ENCODE measurements at places on chromosomes 5 and 9.

- DNase-seq = no peak
Measured at GRCh38 chr9:12544700-12545099, 148.5 kb upstream of the TYRP1 start.

DNA sequence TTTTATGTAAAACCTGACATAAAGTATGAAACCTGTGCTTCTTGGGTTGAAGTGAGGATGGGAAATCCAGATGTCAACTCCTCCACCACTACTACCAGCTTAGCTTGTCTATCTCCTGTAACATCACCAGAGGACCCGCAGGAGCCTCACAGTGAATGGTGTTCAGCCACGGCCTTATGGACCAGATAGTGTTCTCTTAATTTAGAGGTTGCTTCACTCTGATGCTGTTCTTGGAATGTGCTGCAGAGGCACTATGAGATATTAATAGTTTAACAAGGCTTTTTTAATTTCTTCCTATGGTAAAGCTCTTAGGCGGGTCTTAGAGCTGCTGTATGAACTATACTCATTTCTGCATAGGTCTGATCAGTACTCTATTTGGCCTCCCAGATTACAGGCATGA is 27.9 kb downstream of the NFX1 start:
- DNase-seq = no peak

DNA sequence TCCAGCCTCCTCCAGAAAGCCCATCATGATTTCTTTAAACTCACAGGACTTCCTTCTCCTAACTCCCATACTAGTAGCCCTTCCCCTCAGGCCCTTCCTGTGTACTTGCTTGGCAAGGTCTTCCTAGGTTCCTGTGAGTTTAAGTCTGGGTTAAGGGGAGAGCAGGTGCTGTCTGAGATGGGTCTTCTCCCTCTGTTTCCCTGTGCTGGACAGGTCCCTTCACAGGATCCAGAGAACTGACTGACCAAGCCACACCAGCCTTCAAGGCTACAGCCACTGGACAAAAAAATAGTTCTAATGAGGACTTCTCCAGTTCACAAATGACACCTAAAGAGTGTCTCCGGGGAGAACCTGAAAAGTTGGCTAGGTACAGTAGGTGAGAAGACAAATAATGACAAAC is 29.5 kb upstream of the MYORG start:
- DNase-seq = no peak

DNA sequence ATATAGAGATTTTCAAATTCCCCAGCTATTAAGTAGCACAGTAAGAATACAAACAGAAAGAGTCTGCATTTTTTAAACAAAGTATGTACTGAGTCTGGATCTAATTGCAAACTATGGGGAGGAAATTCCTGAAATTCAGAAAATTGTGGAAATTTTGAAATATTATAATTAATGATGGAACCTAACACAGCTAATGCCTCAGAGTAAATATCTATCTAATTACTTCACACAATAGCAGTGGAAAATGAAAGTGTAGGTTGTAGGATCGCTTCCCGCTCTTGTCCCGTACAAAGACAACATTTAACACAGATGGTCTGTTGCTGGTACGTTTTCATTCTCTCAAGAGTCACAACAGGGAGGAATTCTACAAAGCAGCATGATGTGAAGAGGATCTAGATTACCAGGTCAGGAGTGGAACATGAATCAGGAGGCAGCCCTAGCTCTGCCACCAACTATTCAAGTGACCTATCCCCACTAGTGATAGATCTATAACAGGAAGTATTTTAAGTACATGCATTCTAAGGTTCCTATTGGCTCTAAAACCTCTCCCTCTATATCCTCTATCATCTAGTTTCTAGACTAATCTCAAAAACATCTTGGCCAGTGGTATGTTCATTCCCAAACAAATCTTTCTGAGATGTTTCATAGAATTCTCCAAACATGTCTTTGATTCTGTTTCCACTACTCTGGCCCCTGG is 58.9 kb upstream of the GRAMD2B start:
- DNase-seq = no peak

DNA sequence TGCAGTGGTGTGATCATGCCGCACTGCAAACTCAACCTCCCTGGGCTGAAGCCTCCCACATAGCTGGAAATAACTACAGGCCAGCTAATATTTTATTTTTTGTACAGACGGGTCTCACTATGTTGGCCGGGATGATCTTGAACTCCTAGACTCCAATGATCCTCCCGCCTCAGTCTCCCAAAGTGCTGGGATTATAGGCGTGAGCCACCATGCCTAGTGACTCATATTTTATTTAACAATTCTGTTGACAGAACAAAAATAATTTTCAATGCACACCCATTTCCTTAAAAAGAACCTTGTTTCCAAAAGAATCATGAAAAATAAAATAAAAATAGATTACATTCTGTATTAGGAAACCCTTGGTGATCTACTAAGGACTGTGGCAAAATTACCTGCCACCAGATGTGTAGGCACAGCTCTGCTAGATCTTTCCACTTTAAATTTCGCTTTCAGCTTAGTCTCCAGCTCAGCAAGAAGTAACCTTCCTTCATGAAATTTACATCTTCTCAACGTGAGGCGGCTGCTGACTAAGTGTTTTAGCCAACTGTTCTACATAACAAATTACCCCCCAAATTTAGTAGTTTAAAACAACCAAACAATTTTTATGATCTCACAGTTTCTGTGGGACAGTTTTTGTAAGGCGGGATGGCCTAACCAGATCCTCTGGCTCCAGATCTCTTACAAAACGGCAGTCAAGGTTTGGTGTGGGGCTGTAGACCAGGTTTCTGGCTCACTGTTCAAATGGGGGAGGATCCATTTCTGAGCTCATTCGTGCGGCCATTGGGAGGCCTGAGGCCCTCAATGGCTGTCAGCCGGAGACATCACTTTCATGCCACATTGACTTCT is 32.6 kb upstream of the GOLPH3 start:
- DNase-seq = no peak

- no peak for DNase-seq
Measured at GRCh38 chr5:142798099-142798770, 28.1 kb downstream of the ARHGAP26 start.

- no peak for DNase-seq
Measured at GRCh38 chr5:78803353-78803752, 154.8 kb upstream of the LHFPL2 start.

GRCh38 chr5:149921597-149921996 is 23.0 kb downstream of the PDE6A start:
- no peak for DNase-seq

DNA sequence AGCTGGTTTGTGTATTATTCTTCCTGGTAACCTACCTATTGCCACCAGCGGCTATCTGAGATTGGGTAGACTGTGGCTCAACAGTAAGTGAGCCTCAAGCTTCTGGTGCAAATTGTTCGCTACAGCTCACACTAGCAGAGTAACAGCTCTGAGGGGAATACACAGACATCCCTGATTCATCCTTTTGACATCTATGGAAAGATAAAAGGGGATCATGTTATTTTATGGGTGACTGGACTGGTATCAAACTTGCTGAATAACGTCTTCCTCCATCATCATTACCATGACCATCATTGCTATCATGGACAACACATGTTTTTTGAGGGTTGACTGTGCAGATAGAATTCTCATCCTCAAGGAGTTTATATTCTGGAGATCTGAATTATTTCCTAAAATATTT is 129.6 kb downstream of the PIK3R1 start:
- no peak for DNase-seq

- DNase-seq = peak; percentile 15
Measured at GRCh38 chr5:129593525-129593924, 133.4 kb downstream of the ADAMTS19 start.

DNA sequence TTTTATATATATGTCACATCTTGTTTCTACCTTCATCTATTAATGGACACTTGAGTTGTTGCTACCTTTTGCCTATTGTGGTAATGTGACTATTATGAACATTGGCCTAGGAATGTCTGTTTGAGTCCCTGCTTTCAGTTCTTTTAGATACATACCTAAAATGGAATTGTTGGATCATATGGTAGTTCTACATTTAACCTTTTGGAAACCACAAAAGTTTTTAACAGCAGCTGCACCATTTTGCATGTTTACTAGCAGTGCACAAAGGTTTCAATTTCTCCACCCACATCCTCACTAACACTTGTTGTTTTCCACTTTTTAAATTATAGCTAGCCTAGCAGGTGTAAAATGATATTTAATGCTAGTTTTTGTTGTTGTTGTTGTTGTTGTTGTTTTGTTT is 88.4 kb downstream of the GALNT10 start:
- DNase-seq = no peak

DNA sequence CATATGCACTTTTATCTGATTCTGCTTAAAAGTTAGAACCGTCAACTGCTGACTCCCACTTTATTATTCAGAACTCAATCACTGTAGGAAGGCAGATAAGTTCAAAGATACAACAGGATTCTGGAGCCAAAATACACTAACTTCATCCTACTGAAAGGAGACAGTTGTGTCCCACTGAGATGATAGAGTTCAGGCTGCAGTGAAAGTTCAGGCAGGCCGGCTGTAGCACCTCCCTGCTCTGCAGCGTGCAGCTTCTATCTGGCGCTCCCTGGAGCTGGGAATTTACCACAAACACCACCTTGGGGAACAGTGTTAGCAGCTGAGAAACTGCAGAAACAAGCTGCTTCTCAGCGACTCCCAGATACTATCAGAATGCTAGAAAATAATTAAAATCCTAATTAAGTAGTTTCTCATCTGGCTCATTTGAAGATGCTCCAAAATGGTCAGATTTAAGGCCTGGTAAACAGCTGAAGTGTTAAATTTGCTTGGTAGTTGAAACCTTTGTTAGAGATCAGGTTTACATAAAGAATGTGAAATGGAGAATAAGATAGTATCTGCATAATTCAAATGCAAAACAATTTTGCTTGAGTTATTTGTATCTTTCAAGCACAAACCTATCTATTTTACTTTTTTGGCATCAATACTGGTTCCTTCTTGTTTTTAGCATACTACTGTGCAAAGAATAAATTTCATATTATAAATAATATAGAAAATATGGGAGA is 52.3 kb upstream of the CNTLN start:
- peak; percentile 50 for DNase-seq

- DNase-seq = no peak
Measured at GRCh38 chr9:26426551-26427131, 466.0 kb downstream of the CAAP1 start.

- DNase-seq = peak; percentile 71
Measured at GRCh38 chr9:115263371-115264075, 145.6 kb upstream of the TNC start.

GRCh38 chr5:160235731-160236130 is 6.4 kb downstream of the FABP6 start:
- no peak for DNase-seq

DNA sequence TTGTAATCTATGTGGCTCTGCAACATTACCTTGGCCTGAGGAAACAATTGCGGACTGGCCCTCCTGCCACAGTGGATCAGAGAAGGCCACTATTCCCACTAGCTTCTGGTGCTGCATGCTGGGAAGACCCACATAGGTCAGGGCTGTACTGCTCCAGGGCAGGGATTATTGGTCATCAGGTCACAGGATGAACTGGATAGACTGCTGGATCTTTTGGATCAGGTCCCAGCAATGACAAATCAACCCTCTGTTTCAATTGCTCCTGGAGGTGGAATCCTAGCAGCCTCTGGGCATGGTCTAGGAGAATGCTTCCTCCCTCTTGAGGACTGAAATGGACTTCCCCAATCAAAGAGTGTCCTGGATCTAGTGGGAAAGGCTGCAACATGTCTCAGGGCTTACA is 66.7 kb upstream of the PHF24 start:
- DNase-seq = no peak

DNA sequence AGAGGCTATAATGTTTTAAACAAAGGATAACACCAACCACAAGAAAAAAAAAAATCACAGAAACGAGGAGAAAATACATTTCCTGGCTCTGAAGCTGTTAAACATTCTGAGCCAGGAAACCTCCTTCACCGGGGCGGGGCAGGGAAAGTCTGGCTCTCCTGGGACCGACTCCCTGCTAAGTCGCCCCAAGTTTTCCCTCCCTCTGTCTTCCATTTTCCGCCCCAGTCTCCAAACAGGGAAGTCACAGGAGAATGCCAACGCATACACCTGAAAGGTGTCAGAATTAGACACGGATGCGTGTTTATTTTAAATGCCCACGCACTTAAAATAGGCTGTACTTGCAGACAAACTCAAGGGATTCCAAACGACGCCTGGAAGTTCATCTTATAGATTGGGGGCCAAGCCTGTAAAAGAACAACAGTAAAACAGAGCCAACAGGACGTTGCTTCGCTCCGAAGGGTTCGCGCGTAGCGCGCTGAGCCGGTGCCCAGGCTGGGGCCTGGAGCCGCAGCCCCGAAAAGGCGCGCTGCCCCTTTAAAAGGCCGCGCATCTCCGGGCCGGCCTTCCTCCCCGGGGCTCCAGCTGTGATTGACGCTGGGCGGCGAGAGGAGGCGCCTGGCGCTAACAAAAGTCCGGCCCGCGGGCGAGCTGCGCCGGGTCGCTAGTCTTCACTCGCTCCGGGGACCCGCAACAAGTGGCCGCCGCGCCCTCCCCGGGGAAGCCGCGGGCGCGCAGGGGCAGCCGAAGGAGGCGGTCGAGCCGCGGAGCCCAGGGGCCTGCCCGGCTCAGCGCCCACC is at the start of gene FBXL7:
TSS of gene FBXL7 (plus strand) at position 653 of the 797 bp plus-strand sequence.
- peak; percentile 95 for DNase-seq

DNA sequence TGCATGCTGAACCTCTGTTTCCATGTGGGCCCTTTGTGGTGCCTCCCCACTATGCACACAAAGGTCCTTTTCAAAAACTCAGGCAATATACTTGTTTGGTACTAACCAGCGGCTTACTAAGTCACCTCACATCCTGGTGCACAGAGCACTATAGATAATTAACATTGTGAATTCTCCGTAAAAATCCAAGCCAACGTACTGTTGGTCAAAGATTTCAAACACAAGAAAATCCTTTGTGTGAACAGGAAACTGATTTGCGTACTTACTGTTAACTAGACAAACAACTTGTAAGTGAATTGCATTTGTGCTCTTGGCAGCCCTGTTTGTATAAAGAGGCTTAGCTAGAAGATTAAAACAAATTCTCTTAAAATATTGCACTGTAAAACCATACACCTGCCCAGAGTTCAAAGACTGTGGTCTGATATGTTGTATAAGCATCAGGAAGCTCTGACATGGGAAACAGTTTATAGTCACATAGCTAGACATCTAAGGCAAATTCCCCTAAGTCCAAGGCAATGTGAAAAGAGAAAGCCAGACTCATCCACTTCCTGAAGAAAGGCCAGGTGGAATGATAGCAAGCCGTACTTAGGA is 125.0 kb upstream of the SLC12A2 start:
- DNase-seq = no peak

- DNase-seq = peak; percentile 49
Measured at GRCh38 chr5:79642210-79642609, 30.0 kb downstream of the TENT2 start.

DNA sequence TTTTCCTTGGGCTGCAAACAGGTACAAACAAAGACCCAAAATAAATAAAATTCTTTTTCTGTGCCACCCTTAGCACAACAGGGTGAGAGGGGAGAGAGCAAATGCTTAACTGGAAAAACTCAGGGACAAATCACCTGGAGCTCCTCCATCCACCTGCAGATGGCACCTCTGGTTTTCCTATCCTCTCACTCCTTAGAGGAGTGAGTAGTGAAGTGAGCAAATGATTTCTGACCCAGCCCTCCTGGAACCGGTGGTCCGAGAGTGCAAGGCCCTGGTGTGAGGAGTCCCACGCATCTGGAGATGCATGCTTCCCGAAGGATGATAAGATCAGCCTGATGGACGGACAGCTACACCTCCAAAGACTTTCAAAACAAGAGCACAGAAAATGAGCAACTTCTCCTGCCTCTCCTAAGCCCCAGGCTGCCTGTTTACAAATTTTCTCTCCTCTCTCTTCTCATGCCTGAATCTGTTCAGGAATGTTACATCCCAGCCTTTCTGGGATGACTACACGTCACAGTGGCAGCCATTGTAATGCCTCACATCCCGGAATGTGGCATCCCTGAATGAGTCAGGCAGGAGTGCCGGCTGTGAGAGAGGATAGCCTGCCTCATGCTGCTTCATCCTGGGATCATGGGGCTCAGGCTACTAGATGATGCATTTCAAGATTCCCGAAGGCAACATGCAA is 86.4 kb downstream of the ADRB2 start:
- DNase-seq = peak; percentile 89
